ENCODE measurements at places on chromosomes 7 and 10. TPM values are rescaled to one million over a fixed set of nuclear protein-coding genes. Genes with fewer than 3 reads are reported as not detected.

Gene MARCHF5
- total RNA-seq, result 43.7 TPM

- no peak for DNase-seq
Observed at GRCh38 chr10:119466076-119466475, 76.4 kb downstream of the RGS10 start.

DNA sequence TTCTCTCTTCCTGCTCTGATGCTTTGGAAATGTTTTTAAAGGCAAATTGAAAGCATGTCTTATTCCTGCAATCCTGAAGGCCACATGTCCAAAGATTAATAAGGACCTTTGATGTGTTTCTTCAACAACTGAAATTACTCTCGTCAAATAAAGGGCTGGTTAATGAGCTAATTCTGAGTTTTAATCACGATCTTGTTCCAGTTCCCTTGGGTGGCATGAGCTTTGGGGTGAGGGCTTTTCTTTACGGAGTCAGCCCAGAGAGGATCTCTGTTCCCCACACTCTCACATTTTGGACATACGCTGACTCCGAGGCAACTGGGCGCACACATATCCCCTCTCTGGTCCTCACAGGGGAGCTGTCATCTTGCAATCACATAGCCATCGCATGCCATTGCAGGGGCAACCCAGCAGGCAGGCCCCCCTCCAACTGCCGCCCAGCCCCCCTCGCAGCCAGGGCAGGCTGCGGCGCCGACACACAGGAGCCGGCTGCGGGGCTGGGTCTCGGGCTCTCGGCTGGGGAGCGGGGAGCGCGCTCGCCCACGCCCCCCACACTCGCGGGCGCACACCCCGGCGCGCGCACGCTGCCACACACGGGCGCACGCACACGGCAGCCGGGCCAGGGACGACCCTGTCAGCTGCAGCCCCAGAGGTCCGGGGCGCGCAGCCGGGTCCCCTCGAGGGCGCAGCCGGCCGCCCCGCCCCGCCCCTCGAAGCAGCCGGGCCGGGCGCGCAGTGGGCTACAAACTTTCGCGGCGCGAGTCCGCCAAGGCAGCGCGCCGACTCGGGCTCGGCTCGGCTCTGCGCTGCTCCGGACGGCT, at the start of gene GDF10:
TSS of gene GDF10 (plus strand) at position 587 of the 818 bp plus-strand sequence. CDS start 455 bp downstream, outside the sequence.
- no peak for DNase-seq

DNA sequence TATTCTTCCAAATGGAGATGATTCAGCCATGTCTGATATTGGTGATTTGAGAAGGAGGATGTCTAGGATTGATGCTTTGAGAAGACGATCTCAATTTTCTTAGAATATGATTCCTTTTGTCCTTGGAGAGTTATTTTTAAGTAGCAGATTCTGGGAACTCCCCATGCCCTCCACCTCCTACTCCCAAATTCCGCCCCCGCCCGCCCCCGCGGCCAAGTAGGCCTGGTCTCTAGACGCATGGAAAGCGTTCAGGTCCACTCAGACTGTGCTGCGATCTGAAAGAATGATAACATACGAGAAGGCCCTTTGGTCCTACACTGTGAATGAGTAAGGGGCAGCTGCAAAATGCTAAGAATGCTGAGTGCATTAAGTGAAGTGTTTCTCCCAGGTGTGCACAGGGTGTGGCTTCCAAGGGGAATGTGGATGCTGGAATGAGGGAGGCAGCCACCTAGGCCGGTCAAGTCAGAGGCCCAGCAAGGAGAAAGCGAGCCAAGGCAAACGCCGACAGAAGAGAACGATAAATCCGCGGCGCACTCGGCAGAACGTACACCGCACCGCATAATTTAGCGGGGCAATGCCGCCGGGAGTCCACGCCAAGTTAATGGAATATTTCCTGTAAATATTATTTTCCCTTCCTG, 142.3 kb downstream of the PRPF18 start:
- DNase-seq, result no peak

Gene NPSR1
- not detected for total RNA-seq

GRCh38 chr7:33091111-33091531, 18.1 kb downstream of the RP9 start:
- DNase-seq, result no peak
